ENCODE measurements at places on chromosomes 7 and 10.

- DNase-seq, result peak; percentile 52
Observed at GRCh38 chr7:55086413-55087201, 67.8 kb downstream of the EGFR start.

GRCh38 chr7:146417176-146417575 lies 300.6 kb downstream of the CNTNAP2 start:
- no peak for DNase-seq

DNA sequence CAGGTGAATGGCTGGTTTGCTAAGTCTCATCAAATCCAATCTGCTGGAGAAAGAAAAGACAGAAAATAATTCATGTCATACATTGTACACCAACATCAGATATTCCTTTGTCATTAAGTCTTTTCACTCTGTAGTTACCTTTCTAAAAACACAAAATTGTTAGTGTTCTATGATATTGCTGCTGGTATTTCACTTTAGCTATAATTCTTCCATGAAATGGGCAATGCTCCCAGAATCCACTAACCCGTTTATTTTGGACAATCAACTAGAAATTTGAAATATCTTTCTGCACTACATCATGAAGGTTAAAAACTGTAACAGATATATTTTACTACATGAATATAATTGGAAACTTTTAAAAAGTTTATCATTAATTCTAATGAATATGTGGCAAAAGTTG lies 181.3 kb downstream of the C7orf25 start:
- DNase-seq, result no peak

DNA sequence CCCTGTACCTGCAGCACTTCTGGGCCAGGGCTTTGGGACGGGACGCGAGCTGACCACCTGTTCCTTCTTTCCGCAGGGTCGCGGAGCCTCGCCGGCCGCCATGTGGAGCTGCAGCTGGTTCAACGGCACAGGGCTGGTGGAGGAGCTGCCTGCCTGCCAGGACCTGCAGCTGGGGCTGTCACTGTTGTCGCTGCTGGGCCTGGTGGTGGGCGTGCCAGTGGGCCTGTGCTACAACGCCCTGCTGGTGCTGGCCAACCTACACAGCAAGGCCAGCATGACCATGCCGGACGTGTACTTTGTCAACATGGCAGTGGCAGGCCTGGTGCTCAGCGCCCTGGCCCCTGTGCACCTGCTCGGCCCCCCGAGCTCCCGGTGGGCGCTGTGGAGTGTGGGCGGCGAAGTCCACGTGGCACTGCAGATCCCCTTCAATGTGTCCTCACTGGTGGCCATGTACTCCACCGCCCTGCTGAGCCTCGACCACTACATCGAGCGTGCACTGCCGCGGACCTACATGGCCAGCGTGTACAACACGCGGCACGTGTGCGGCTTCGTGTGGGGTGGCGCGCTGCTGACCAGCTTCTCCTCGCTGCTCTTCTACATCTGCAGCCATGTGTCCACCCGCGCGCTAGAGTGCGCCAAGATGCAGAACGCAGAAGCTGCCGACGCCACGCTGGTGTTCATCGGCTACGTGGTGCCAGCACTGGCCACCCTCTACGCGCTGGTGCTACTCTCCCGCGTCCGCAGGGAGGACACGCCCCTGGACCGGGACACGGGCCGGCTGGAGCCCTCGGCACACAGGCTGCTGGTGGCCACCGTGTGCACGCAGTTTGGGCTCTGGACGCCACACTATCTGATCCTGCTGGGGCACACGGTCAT lies 13.3 kb downstream of the GPR146 start:
- no peak for DNase-seq

DNA sequence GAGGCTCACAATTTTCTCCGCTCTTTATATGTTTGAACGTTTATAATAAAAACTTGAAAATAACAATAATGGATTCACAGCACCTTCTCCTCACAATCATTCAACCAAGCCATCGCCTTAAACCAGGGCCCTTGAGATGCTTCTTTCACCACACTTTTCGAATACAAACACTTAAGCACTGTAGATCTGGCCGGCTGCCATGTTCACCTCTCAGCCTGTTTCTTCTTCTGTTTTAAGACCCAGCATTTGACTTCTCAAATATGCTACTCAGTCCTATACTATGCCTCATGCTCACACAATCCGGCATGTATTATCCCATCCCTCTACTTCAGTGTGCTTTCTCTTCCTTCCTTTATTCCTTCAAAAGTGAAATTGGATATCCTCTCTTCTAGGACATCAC lies 280.6 kb downstream of the TFEC start:
- no peak for DNase-seq

DNA sequence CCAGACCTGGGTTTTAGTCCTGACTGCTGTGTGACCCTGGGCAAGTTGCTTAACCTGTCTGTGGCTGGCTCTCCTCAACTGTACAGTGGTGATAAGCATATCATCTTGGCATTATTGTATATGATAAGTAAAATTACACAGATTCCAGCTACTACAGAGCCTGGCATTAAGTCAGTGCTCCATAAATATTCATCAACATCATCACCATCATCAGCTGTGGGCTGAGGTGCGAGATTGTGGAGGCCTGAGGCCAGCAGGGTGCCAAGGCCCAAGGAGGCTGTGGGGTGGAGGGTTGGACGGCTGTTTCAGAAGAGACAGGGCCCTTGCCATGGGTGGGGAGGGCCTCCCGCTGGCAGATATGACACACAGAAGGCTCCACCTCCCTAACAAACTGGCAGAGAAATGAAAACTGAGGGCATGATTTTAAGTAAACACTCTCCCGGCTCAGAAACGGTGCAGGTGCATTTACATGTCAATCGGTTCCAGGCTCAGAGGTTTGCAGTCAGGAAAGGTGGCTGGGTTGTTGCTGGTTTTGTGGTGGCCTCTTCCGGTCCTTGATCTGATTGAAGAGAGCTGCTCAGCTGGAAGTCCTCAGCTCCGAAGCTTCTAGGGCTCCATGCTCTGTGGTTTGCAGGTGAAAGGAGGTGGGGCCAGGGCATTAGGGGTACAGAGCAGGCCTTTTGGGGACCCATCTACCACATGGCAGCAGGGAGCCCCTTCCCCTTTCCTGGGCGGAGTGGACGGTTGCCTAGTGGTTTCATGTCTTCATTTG lies 10.2 kb downstream of the CRYGN start:
- DNase-seq, result peak; percentile 25

GRCh38 chr10:123848564-123849457 lies 42.8 kb downstream of the CPXM2 start:
- no peak for DNase-seq

DNA sequence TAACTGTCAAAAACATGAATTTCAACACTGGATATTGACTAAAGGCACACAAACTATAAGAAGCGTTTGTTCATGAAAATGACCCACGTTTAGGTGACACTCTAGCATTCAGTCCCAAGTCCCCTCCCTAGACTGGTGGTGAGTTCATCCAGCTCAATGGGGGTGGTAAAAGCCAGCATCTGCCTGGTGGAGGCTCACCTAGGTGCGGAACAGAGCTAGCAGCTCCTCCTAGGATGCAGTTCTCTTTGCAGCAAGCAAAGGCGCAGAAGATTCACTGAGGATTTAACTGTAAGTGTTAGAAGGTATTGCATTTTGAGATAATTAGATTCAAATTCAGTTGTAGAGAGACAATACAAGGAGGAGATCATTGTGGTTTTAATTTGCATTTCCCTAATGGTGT lies 87.6 kb downstream of the VSTM2A start:
- no peak for DNase-seq

GRCh38 chr7:94472608-94473007 lies 37.0 kb upstream of the CASD1 start:
- DNase-seq, result no peak

DNA sequence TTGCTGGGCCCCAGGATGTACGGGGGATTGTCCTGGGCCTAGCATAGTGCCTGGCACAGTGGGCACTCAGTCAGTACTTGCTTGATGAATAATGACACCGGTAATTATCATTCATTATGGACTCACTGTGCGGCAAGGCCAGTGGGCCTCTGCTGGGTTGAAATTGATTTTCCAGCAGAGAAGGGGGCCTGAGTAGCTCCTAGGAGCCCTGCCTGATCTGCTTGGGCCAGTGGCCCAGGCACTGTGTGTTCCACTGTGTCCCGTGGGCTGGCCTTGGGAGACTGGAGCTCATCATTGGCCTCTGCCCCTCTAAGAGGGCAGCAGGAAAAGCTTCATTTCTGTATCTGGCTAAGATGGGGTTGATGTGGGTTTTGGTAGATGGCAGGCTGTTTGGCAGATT lies 1.4 kb downstream of the CHST3 start:
- DNase-seq, result no peak

DNA sequence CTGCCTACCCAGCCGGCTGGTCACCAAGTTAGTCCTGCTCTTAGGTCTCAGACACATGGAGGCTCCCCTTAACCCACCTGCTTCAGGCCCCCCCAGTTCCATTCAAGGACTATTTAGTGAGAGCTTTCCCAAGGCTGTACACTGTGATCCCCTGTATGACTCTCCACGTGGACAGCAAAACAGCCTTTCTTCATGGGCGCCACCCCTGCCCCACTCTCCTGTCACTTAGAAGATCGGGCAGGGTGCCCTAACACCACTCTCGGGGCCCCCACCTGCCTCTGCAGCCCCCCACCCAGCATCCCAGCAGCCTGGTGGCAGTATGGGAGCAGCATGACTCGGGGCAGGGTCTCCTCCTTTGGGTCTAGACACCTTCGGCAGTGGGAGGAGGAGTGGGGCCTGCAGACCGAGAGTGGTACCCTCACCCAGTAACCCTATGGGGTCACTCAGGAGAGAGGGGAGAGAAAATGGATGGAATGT lies 116.6 kb downstream of the PTPN20 start:
- DNase-seq, result no peak

DNA sequence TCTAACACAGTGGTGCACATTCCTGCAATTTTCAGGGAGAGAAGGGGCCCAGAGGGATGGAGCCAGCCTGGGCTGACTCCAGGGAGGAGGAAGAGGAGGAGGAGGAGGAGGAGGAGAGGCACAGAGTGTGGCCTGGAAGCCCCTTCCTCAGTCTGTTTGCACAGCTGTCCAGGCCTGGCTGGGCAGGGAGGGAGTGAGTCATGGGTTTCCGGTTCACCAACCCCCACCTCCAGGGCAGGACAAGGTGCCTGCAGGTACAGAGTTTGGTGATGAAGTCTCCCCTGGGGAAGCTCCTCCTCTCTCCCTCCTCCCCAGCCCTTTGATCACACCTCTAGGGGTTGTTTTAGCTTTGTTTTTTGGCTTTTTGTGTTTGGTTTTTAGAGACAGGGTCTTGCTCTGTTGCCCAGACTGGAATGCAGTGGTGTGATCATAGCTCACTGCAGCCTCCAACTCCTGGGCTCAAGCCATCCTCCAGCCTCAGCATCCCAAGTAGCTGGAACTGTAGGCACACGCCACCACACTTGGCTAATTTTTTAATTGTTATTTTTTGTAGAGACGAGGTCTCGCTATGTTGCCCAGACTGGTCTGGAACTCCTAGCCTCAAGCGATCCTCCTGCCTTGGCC lies 77.5 kb upstream of the CUX1 start:
- no peak for DNase-seq

- no peak for DNase-seq
Observed at GRCh38 chr10:68208424-68209042, 23.4 kb downstream of the ATOH7 start.

DNA sequence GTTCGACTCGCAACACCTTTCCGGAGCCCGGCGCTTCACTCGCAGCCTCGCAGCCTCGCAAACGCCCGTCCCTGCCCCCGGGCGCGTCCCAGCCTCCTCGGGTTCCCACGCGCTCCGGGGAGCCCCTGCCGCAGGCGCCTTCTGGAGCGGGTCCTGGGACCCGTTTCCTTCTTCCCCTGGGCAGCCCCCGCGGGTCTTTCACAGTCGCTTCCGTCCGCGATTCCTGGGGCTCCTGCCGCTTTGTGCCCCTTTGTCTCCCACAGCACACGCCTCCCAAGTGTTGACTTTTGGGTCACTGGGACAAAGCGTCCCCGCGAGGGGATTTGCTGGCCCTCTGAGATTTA lies 140.7 kb downstream of the DYNC2I1 start:
- DNase-seq, result no peak

GRCh38 chr10:83617172-83617571 lies 522.1 kb upstream of the GHITM start:
- no peak for DNase-seq
